Ascending aorta (tissue), 2 donors: ENCODE measurements at places on chromosomes 13 and 19. TPM values are rescaled to one million over a fixed set of nuclear protein-coding genes. Genes with fewer than 3 reads are reported as not detected.

- DNase-seq: no peak
These were observed 221.2 kb downstream of the DCLK1 start for GRCh38 chr13:35909837-35910540.

GRCh38 chr13:33233547-33233946 is 52.0 kb downstream of the STARD13 start:
- DNase-seq: no peak

GRCh38 chr19:37992761-37993160 is 85.8 kb downstream of the SIPA1L3 start:
- no peak for DNase-seq

Gene ANGPTL8
- total RNA-seq: not detected

GRCh38 chr13:44317752-44318151 is 55.9 kb upstream of the SERP2 start:
- DNase-seq: no peak

DNA sequence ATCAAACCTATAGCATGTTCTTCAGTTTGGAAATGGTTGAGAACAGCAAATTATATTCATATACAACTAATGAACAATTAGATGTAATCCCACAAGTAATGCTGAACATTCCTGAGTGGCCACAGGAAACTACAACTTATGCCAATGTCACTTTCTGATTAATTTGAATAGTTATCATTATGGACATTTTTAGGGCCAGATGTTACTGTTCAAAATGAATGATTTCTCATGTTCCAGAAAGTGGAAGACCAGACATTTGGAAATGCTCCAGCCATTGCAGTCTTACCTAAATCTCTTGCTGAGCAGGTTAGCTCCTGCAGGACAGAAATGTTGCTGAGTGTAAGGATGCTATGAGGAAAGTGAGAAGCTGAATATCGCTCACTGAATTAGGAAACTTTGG is 819.8 kb downstream of the PCDH9 start:
- no peak for DNase-seq

Gene ZNF534
- not detected for total RNA-seq

GRCh38 chr19:18610245-18610555 is 2.5 kb upstream of the TMEM59L start:
- no peak for DNase-seq

Gene KCNN1
- total RNA-seq: not detected

Gene NOVA2
- 11.3 TPM for total RNA-seq

DNA sequence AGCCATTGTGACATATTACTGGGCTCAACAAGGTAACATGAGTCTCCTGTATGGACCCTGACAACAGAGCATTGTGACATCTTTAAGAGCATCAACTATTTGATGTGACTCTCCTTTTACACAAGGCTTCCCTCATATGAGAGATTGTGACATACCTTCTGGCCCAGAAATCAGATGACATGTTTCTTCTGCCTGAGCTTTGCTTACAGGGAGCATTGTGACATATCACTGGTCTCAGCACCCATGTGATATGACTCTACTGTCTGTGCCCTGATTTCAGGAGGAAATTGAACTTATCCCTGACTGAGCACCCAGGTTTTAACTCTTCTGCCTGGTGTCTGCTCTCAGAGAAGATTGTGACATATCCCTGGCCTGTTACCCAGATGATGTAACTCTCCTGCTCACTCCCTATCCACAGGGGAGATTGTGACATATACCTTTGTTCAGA is 15.9 kb upstream of the ZNF681 start:
- DNase-seq: no peak

DNA sequence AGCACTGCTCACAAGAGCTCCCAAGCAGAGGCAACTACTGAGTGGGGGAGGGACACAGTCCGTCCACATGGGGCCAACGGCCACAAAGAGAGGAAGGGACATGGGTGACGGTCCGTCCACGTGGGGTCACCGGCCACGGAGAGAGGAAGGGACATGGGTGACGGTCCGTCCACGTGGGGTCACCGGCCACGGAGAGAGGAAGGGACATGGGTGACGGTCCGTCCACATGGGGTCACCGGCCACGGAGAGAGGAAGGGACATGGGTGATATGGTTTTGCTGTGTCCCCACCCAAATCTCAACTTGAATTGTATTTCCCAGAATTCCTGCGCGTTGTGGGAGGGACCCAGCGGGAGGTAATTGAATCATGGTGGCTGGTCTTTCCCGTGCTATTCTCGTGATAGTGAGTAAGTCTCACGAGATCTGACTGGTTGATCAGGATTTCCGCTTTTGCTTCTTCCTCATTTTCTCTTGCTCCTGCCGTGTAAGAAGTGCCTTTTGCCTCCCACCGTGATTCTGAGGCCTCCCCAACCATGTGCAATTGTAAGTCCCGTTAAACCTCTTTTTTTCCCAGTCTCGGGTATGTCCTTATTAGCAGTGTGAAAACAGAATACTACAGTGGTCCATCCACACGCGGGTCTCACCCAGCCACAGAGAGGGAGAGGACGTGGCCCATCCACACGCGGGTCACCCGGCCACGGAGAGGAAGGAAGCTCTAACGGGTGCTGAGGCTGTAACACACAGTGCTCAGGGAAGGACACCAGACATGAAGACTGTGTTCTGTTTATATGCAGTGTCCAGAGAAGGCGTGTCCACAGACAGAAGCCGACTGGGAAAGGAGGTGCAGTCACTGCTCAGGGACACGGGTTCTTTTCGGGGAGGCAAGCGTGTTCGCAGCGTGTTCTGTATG is 48.5 kb downstream of the GAS6 start:
- no peak for DNase-seq

Gene GPR108
- 57.6 TPM for total RNA-seq

- DNase-seq: no peak
These were observed 2.7 kb downstream of the RGCC start for GRCh38 chr13:41460074-41460465.

Gene ZNF569
- total RNA-seq: 0.11 TPM

DNA sequence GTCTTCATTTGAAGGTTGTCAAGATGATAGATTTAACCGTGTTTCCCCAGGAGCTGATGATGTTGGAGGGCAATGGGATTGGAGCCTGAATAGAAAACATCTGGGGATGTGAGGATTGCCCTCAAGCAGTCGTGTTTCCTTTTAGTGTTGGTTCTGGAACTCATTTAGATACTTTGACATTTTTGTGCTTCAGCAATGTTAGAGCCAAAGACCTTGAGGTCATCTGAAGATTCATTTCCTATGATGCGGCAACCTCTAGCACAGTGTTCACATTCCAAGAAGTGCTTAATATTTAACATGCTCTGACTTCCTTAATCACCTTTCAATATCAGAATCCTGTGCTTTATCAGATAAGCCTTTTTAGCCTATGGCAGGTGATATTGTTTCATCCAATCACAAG is 82.7 kb downstream of the SLC10A2 start:
- DNase-seq: no peak

Gene ZNF578
- total RNA-seq: not detected

Gene KLC3
- total RNA-seq: not detected

- no peak for DNase-seq
These were observed 92.1 kb downstream of the USP12 start for GRCh38 chr13:27079421-27079958.

GRCh38 chr13:80989241-80989640 is 648.3 kb upstream of the SPRY2 start:
- DNase-seq: no peak

Gene KLK1
- not detected for total RNA-seq

GRCh38 chr19:11881151-11881800 is 6.3 kb upstream of the ZNF69 start:
- DNase-seq: no peak

DNA sequence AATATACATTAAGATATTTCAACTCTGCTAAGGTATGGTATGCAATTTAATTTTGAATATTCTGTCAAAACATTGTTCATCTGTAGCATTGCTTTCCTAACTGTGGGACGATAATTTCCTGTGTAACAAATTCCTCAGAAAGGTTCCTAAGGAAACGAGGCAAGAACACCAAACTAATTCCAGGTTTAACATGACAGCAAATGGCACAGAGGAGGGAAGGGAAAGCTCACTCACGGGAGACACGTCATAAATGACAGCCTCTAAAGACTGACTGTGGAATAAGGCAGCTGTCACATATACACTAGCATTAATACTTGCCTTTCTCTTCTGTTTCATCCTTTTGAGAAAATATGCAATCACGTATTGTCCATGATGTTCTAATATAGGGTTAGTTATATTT is 380.6 kb downstream of the LIG4 start:
- no peak for DNase-seq

GRCh38 chr19:54560881-54561385 is 12.7 kb upstream of the LILRA2 start:
- DNase-seq: no peak

GRCh38 chr19:16333001-16333586 is 8.5 kb downstream of the KLF2 start:
- DNase-seq: no peak

DNA sequence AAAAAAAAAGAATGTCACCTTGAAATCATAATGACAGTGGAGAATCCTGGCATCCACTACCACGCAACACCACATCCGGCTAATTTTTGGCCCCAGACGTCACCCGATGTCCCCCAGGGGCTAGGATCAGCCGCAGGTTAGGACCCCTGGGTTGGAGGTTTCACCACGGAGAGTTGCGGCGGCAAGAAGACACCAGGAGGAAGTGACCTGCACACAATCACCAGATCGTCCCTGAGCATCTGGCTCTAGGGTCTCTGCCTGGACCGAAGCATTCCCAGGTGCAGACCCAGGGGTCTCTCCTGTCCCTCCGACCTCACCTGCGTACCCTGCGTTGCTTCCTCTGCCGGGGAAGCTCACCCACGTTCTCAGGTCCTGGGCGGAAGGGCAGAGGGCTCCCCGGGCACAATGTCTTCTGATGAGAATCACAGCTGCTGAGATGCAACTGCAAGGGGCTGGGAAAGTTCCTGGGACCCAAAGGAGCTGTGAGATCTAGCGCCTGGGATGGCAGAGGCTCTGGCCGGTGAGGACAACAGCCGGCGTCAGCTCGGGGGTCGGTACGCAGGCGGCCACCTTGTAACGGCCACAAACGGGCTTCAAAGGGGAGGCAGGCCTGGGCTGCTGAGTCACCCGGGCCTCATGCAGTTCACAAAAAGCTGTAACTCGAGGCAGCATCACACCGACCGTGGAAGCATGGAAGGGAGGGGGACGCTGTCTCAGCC is 111.2 kb downstream of the GADD45B start:
- DNase-seq: no peak

GRCh38 chr19:38685666-38686529 is 38.4 kb downstream of the ACTN4 start:
- no peak for DNase-seq

- DNase-seq: no peak
These were observed 87.7 kb downstream of the LHFPL6 start for GRCh38 chr13:39515224-39515714.

- no peak for DNase-seq
These were observed 114.4 kb upstream of the TMTC4 start for GRCh38 chr13:100789025-100789424.

Gene PSG1
- not detected for total RNA-seq

Gene ZNF566
- 9.9 TPM for total RNA-seq

Gene COL5A3
- total RNA-seq: 13.6 TPM

Gene CPB2
- not detected for total RNA-seq

GRCh38 chr19:31154021-31154420 is 195.2 kb downstream of the TSHZ3 start:
- no peak for DNase-seq

- no peak for DNase-seq
These were observed 314.9 kb upstream of the SLITRK5 start for GRCh38 chr13:87356314-87356713.

- DNase-seq: no peak
These were observed 52.8 kb downstream of the SERP2 start for GRCh38 chr13:44426461-44426860.

Gene GDF15
- total RNA-seq: 8.5 TPM

Gene FGF9
- total RNA-seq: not detected

DNA sequence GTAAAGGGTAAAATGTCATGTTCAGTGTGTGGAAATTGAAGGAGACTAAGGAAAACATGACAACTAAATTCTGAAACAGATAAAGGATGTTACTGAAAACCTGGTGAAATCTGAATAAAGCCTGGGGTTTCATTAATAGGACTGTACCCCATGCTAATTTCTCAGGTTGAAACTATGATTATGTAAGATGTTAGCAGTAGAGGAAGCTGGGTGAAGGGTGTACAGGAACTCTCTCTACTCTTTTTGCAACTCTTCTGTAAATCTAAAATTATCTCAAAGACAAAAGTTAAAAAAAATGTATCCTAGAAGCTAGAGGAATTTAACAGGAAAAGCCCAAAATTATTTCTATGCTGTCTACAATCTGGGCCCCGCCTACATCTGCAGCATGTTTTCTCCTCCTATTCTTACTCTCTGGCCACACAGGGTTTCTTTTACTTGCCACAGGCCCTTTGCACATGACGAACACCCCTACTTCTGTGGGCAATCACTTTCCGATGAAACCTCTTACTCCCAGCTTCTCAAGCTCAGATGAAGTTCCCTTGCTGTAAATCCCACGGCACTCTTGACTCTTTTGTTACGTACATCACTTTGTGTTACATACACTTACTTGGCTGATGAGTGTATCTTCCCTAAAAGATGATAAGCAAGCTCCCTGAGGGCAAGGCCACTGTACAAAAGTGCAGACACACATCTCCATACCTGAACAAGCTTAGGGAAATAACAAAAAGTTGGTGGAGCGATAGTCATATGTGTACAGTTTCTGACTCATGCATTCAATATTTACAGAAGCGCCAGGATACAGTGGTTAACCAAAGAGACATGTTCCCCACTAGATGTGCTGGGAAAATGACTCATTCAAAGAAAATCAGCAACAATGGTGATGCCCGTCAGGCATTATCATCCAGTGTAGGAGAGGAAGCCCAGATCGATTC is 32.6 kb downstream of the RUBCNL start:
- no peak for DNase-seq

- DNase-seq: no peak
These were observed 83.7 kb downstream of the NALCN start for GRCh38 chr13:101332583-101332982.

DNA sequence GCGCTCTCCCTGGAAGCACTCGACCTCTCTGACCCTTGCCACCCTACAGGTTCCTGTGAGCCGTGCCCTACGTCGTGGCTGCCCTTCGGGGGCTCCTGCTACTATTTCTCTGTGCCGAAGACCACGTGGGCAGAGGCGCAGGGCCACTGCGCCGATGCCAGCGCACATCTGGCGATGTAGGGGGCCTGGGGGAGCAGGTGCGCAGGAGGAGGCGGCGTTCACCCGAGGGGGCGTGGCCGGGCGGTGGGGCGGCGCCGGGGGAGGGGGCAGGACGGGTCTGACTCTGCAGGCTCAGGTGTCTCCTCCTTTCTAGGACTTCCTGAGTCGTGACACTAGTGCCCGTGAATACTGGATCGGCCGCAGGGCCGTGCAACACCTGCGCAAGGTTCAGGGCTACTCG is 26.4 kb downstream of the CLEC4M start:
- no peak for DNase-seq

DNA sequence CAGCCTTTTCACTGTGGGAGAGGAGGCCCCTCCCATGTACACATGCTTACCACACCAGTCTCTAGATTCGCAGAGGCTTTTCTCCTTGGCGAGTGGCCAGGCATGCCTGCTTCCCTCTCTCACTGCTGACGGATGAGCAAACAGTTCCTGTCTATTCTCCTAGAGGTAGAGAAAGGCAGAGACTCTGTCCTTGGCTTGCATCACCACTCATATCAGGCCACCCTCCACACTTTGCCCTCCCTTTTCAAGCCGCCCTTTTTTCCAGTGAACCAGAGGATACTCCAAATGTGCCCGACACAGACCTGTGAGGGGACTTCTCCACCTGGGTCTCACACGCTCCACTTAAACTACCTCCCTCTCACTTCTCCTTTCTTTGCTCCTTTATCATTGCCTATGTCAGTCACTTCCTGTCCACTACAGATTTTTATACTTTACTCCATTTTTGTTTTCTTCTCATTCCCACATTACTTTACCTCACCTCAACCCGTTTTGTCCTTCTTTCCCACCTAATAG is 284.6 kb downstream of the DNAJC15 start:
- peak; percentile 22 for DNase-seq

GRCh38 chr13:40651866-40652587 is 14.4 kb downstream of the FOXO1 start:
- DNase-seq: no peak
